ENCODE measurements at places on chromosomes 7 and 10.

GRCh38 chr10:100899171-100899570 lies 13.6 kb upstream of the SLF2 start:
- no peak for DNase-seq

DNA sequence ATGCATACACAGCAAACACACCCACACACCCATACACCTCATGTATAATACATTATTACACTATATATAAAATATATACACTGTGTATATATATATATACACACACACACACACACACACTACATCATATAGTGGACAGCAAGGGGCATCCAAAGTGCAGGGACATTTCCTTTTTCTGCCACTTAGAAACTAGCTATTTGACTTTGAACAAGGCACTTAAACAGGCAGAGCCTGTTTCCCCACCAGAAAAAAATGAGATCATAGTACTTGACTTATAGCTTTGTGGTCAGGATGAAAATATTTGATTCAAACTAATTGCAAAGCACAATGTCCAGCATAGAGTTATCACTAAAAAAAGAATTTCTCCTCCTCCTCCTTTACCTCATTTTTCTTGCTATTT lies 254.3 kb upstream of the NPVF start:
- no peak for DNase-seq

- DNase-seq = no peak
These were observed 269 bp downstream of the CALD1 start for GRCh38 chr7:134779741-134780065.

GRCh38 chr7:49398746-49399145 lies 374.7 kb upstream of the VWC2 start:
- DNase-seq = no peak

DNA sequence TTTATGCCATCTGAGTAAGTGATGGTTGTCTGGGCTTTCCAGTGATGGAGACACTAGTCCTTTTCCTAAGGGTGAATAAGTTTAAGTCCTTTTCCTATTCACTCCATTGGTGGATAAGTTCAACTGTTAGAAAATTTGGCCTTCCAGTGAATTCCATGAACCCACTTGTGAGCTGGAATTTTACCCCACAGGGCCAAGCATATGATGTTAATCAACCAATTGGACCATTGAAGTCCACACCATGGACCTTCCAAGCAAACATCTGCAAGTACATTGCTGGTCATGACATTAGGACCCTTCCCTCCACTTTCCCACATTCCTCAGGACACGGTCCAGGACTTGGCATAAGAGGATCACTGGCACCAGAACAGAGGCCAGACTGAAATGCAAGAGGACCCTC lies 381.4 kb downstream of the RPS24 start:
- DNase-seq = no peak

- DNase-seq = no peak
These were observed 22.2 kb downstream of the AHR start for GRCh38 chr7:17320657-17321056.

DNA sequence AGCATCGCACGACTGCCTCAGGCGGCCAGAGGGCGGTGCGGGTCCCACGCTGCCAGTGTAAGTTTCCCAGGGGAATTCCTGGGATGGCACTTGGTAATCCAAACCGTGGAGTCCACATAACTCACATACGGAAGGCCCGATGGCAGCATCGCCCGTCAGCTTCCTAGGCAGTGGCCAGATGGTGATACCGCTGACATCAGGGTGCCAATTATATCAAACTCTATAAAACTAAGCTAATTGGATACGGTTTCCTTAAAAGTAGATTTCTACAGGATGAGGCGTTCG lies 189.8 kb downstream of the CELF2 start:
- no peak for DNase-seq

DNA sequence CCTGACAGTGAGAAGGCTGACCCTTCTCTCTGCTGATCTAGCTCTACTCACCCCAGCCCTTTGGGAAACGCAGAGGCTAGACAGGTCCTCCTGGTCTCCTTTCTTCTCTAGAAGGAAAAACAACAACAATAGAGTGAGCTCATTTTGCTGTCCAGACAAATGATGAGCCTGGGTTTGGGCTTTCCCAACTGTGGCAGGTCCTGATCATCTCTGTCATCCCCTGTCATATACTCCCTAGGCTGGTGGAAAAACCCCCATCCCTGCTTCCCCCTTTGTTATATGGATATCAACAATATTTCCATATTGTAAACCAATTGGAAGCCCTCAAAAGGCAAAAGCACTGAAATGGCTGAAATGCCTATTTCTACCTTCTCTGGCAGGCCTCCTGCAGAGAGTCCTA lies 9.2 kb upstream of the DDIT4 start:
- no peak for DNase-seq

DNA sequence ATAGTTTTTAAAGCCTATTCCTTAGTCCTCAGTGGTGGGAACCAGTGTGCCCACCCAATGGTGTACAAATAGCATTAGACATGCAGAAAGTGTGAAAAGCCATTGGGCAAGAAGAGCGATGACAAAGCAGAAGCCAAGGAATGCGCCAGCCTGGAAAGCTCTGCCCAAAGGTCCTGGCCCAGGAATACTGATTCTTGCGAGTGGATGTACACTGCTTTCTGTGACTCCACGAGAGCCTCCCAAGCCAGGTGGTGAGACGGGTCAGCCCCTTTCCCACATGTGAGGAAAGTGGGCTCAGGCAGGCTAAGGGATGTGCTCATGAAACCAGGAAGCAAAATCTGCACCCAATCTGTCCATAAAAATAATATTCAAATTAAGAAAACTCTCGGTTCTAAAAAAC lies 106.6 kb downstream of the ADCY1 start:
- DNase-seq = no peak

DNA sequence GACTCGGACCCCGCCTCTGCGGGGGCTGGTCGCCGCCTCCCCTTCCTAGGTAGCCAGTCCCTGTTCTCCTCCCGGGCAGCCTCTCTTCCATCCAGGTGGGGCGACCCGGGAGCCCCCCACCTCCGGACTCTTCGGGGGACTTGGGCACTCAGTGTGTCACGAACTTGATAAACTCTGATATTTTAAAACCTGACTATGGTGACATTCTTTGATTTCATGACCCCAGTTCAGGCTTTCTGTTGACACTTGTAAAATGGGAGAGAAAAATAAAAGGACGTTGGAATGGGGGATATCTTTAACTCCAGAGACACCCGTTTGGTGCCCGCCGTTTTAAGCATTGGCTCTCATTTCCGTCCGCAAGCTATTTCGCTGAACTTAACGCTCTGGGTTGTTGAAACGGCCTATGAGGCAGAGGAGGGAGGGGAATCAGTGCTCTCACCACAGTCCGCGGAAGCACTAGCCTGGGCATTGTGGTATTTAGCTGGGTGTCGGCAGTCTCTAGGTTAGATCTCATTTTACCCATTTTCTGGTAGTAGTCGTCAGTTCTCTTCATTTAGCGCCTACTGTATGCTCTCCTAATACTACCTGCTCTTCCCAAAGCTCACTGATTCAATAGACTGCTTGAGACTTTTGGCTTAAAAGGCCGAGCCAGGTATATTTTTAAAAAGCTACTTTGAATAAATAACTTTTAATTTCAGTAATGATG lies 738 bp downstream of the VPS26A start:
- peak; percentile 67 for DNase-seq

- DNase-seq = peak; percentile 51
These were observed 14.8 kb downstream of the NPS start for GRCh38 chr10:127563718-127564553.

DNA sequence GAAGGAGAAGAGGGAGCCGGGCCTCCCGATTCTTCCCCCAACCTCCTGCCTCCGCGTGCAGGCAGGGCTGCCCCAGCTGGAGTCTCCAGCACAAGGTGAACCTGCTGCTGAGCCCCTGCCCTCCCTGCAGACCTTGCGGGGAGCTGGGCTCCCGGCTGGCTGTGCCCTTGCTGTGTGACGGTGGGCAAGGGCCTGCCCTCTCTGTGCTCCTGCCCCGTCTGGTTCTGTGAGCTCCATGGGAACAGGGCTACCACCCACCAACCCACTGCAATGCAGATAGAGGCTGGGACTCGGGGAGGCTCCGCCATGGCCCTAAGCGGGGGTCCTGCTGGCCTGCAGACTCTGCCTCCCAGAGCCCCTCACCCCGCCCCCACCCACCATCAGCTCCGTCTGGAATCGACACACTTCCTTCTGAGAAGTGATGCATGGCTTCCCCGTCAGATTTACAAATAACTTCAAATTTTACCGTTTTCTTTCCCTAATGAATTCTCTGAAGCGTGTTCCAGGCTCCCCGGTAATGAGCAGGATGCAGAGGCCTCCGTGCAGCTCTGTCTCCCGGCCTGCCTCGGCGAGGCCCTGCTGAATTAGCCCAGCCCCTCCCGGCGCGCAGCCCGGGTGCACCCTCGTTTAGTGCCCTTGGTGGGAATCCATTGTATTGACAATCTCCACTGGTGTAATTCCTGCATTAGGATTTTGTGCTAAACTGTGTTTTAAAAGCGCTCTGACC lies 111.0 kb downstream of the MICALL2 start:
- no peak for DNase-seq

GRCh38 chr10:18294633-18295032 lies 154.4 kb downstream of the CACNB2 start:
- no peak for DNase-seq

GRCh38 chr7:71348821-71349681 lies 217.1 kb downstream of the GALNT17 start:
- no peak for DNase-seq

- DNase-seq = no peak
These were observed 798.3 kb downstream of the NXPH1 start for GRCh38 chr7:9231630-9232121.

- no peak for DNase-seq
These were observed 8.9 kb downstream of the ANXA11 start for GRCh38 chr10:80196270-80196949.

GRCh38 chr7:120931243-120931642 lies 19.3 kb upstream of the ING3 start:
- DNase-seq = no peak

- DNase-seq = no peak
These were observed 9.0 kb upstream of the VIM start for GRCh38 chr10:17219024-17219423.

- DNase-seq = no peak
These were observed 112.0 kb downstream of the PDE1C start for GRCh38 chr7:31958226-31958625.

GRCh38 chr10:89371079-89371478 lies 6.8 kb upstream of the IFIT1B start:
- no peak for DNase-seq

DNA sequence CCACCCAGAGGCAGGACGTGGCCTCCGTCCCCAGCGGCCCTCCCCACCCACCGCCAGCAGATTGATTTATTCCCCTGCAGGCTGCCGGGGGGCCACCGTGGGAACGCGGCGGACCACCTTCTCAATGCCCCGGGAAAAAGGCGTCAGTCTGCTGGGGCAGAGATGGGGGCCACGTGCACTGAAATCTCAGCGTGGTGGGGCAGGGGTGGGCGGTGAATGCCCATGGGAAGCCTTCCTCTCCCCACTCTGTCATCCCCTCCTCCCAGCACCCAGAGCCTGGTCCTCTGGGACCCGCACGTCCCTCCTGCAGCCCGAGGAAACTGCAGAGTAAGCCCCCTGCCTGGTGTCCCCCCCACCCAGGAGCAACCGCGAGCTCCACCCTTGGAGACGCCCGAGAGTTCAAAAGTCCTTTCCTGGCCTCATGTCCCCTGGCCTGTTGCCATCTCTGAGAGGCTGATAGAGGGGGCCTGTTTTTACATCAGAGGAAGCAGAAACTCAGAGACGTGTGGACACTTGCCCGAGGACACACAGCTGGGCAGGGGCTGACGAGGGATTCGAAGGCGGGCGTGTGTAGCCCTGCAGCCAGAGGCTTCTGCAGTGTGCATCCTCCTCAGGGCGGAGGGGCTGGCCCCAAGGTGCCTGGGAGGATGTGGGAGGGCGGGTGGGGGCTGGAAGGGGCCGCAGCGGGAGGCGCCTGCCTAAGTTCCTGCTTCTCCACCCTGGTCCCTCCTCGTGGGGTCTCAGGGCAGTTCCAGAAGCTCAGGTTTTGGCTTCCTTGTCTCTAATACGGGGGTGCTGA lies 21.8 kb downstream of the UNCX start:
- DNase-seq = no peak

- no peak for DNase-seq
These were observed 88.3 kb downstream of the C10orf105 start for GRCh38 chr10:71631007-71631861.

- DNase-seq = no peak
These were observed 85.4 kb upstream of the PDGFA start for GRCh38 chr7:604884-605531.

DNA sequence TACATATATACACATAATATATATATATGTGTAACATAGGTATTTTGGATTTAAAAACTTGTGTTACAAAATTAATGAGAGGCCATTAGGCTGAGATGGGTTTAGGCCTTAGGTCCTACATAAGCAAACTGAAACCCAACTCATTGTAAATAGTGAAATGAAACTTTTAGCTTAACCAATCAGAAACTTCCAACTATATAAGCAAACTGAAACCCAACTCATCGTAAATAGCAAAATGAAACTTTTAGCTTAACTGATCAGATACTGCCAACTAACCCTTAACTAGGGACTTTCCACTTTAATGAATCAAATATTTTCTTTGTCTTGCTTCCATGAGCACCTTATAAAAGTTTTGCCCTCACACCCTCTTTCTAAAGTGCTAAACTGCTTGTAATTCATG lies 17.3 kb upstream of the SAMD9L start:
- DNase-seq = no peak

DNA sequence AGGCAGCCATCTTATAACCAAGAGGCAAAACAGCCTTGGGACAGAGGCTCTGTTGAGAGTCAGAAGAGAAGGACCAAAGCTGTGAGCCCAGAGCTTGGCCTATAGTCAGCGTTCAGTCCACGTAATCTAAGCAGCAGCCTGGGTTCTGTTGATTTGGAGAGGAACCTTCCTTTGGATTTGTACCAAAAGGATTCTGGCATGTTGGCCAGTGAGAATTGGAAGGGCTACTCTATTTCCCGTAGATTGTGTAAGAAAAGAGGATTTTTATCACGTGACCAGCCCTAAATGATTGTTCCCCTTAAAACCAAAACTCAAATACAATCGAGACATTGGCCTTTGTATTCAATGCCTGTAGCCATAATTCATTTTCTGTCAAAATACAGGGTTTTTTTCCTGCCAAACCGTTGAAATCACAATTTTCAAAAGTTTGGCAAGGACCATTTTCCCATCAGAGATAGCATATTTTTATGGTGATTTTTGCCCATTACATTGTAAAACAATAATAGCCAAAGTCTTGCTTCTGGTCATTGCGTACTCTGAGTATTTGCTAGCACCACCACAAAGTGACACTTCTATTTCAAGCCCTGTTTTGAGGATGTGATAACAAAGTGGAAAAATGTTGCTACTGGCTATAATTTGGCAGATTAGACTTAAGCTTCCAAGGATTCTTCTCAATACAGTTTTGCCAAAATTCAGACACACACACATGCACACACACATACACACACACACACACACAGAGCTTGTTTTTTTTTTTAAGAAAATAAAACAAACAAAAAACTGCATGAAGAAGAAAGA lies 23.1 kb upstream of the BMPER start:
- no peak for DNase-seq

Measured in activated naive CD8-positive, alpha-beta T cell treated with anti-CD3 and anti-CD28 coated beads, Interleukin-2, amount 10 ng/mL, durations not matched to agents 7 days and 5 days (primary cell).